Activated CD8-positive, alpha-beta memory T cell treated with anti-CD3 and anti-CD28 coated beads, Interleukin-2, amount 10 ng/mL, durations not matched to agents 7 days and 5 days (primary cell): ENCODE measurements at places on chromosomes 2 and 18. TPM values are rescaled to one million over a fixed set of nuclear protein-coding genes. Genes with fewer than 3 reads are reported as not detected.

The FSIP2 gene
- total RNA-seq: 0.09 TPM

The CDCA7 gene
- 74.4 TPM for total RNA-seq

The CDK5R2 gene
- total RNA-seq: not detected

The C2orf72 gene
- total RNA-seq: 0.18 TPM

The SMC6 gene
- 35.1 TPM for total RNA-seq

The UGT1A3 gene
- not detected for total RNA-seq

The TMEM200C gene
- total RNA-seq: not detected

The GPR17 gene
- not detected for total RNA-seq

The UGT1A8 gene
- total RNA-seq: not detected

The RFTN2 gene
- total RNA-seq: not detected

The PRKAG3 gene
- total RNA-seq: not detected

The ERMN gene
- total RNA-seq: 2.9 TPM

The ACMSD gene
- not detected for total RNA-seq

The C2orf15 gene
- total RNA-seq: 0.58 TPM

The DPY30 gene
- 69.9 TPM for total RNA-seq

The ALKAL2 gene
- not detected for total RNA-seq

The LYG1 gene
- total RNA-seq: 0.98 TPM

The CAPG gene
- 211 TPM for total RNA-seq

The GDF7 gene
- total RNA-seq: not detected

The MBD5 gene
- total RNA-seq: 24.6 TPM

The CNGA3 gene
- total RNA-seq: not detected

The HMSD gene
- total RNA-seq: 1.6 TPM

The C2orf66 gene
- total RNA-seq: not detected

The CEP76 gene
- 15.7 TPM for total RNA-seq

The DSG4 gene
- total RNA-seq: not detected

The ZNF396 gene
- total RNA-seq: 1.1 TPM

The EFHD1 gene
- 0.23 TPM for total RNA-seq

The FZD7 gene
- total RNA-seq: 3.4 TPM

The ABCB11 gene
- not detected for total RNA-seq

The CRYGD gene
- total RNA-seq: not detected

The COL4A4 gene
- not detected for total RNA-seq

The ARHGEF33 gene
- 0.59 TPM for total RNA-seq

The ONECUT2 gene
- total RNA-seq: not detected

The DAPL1 gene
- not detected for total RNA-seq
